ENCODE measurements at places on chromosomes 7 and 10.

DNA sequence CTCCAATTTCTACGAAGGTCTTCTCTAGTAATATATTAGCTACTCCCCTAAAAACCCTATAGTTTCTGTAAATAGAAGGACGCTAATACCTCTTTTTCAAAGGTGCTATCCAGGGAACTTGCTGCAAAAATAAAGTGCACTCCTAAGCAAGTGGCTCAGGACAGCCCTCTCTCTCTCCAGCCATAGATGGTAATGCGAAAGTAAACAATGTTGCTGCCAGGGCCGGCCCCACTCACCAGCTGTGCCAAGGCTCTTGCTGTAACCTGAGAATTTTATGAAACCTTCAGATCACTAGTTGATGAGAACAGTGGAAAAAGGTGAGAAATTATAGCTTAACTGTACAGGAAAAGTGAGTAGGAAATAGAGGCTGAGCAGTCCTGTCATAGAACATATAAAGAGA, 10.9 kb upstream of the TAS2R39 start:
- DNase-seq, result peak; percentile 36

DNA sequence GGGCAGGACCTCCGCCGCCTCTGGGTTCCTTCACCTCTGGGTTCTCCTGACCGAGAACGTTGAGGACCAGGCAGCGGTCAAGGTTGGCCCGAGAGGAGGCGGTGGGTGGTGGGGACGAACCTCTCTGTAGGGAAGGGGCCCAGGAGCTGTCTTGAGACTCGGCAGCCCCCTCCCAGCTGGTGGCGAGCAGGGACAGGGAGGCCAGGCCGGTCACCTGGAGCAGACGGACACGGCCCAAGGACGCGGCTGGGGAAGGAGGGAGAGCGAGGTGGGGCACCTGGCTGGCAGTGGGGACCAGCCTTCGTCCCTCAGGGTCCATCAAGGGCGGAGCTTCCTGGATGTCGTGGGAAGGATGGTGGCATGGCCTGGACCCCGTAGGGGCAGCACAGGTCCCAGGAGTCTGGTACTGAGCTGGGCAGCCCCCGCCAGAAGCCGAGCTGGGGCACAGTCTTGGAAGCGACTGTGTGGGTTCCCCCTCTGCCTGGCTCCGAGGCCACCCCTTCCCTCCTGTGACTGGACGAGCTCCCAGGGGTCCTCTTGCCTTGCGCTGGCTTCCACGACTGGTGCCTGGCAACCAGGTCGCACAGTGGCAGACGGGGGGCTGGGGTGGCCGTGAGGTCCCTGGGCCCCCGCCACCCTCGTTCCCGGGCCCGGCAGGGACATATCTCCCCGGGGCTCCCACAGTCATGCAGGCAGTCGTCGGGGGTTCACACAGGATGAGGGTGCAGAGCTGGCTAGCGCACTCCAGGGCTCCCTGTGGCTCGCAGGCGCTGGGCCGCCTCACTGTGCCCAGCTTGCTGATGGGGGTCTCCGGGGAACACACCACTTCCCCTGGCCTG, 89.9 kb downstream of the DNAJB6 start:
- no peak for DNase-seq

GRCh38 chr10:118047157-118047719, 497 bp upstream of the RAB11FIP2 start:
- DNase-seq, result no peak

GRCh38 chr10:2145926-2146478, 408.7 kb upstream of the ADARB2 start:
- no peak for DNase-seq

DNA sequence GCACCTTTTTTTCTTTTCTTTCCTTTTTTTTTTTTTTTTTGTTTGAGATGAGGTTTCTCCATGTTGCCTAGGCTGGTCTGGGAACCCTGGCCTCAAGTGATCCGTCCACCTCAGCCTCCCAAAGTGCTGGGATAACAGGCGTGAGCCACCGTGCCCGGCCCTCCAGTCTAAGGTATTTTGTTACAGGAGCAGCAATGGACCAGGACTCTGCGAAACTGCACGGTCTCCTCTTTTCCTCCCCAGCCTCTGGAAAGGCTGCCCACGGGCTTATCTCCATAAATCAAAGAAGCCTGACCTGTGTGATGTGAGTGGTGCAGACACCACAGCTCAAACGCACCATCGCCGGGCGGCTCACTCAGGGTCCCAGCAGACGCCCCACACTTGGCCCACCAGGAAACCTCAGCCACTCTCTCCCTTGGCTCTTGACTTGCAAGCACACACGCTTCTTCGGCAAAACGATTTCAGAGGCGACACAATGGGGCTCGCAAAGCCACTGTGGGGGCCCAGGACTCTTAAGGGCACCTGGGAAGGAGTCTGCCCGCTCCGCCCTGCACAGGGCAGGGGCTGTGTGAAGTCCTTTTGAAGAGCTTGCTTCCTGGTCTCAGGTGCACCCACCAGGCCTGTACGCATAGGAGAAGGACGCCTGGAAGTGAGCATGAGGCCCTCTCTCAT, 20.6 kb downstream of the WDR86 start:
- peak; percentile 4 for DNase-seq

GRCh38 chr7:47833211-47833610, 115.1 kb downstream of the PKD1L1 start:
- DNase-seq, result no peak

- DNase-seq, result peak; percentile 79
Measured at GRCh38 chr10:24208661-24209431, at the start of gene KIAA1217. KIAA1217 (plus strand) TSS chr10:24209138; CDS start chr10:24209194, 56 bp downstream.

DNA sequence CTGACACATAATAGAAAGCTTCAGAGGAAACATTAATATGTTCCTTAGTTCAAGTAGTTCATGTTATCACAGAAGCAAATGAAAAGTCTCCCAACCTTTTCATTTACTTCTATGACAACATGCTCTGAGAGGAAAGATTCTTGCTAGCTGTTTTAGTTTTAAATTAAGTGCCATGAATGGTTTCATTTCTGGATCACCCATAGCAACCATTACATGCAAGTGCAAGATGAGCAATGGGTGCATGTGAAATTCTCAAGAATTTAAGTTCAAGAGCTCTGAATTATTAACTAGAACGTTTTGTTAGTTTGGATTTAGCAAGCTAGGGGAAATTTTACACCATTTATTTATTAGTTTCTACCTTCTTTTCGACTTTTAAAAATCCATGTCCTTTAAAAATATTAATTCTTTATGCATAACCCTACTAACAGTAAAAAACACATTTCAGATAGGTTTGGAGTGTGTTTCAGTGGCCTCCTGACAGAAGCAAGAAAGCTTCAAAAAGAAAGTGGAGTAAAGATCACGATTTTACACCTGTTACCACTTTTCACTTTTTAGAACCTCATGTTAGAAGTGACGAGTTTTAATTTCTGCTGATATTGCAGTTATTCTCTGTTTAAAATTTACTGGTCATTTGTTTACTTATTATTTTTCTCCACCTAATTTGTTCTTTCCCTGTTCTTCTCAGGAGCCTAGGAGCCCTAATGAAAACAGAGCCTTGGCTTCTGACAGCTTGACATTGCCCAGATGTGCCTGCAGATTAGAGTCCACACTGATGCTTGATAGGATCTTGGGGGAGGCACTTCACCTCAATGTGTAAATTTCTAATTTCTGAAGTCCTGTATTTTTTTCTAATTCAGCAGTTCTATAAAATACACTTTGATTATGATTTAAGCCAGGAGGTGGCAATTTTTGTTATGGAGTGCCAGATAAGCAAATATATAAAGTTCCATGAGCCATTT, 995.3 kb upstream of the PHF14 start:
- DNase-seq, result no peak

GRCh38 chr7:55423277-55423711, 58.2 kb downstream of the LANCL2 start:
- DNase-seq, result no peak

GRCh38 chr10:129942391-129942790, 21.7 kb downstream of the EBF3 start:
- DNase-seq, result peak; percentile 27

- DNase-seq, result no peak
Measured at GRCh38 chr10:112981553-112981952, 31.5 kb downstream of the TCF7L2 start.

- DNase-seq, result no peak
Measured at GRCh38 chr10:58178811-58179210, 88.9 kb downstream of the IPMK start.

DNA sequence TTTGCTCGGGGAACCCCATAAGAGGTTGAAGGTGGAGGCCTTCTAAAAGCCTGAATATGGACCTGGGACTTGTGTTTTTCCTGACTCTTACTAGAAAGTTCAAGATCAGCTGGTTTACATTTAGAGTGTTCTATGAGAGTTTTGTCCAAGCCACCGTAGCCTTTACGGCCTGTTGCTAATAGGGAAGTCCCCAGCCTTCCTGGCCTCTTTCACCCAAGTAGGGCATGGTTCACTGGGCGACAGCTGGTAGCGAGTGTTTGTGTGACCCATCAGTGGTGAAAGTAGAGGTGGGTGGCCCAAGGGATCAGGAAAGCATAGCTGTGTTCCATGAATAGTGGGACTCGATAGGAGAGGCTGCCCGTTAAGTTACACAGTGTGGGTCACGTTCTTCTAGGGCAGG, 60.1 kb downstream of the RABGEF1 start:
- no peak for DNase-seq

DNA sequence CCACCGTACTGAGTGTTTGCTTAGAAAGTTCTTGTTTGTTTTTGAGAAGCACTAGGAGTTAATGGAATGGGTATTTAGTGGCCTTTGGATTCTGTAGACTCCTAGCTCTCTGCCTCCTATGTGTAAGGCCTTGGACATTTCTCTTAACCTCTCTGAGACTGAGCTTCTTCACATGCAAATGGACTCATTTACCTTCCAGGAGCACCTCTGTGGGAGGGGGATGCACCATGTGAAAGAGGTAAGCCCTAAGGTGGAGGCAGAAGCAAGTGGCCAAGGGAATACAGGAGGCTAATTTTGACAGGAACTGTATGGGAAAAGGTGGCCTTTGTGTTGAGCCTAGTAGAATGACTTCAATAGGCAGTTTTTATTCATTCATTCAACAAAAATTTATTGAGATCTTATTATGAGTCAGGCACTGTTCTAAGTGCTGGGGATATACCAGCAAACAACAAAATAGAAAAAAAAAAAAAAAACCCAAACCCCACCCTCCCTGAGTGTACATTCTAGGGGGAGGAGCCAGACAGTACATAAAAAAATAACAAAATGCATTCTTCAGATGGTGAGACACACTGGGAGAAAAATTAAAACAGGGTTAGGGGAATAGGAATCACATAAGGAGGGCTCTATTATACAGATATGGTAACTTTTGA, 9.2 kb upstream of the EPHA1 start:
- no peak for DNase-seq

DNA sequence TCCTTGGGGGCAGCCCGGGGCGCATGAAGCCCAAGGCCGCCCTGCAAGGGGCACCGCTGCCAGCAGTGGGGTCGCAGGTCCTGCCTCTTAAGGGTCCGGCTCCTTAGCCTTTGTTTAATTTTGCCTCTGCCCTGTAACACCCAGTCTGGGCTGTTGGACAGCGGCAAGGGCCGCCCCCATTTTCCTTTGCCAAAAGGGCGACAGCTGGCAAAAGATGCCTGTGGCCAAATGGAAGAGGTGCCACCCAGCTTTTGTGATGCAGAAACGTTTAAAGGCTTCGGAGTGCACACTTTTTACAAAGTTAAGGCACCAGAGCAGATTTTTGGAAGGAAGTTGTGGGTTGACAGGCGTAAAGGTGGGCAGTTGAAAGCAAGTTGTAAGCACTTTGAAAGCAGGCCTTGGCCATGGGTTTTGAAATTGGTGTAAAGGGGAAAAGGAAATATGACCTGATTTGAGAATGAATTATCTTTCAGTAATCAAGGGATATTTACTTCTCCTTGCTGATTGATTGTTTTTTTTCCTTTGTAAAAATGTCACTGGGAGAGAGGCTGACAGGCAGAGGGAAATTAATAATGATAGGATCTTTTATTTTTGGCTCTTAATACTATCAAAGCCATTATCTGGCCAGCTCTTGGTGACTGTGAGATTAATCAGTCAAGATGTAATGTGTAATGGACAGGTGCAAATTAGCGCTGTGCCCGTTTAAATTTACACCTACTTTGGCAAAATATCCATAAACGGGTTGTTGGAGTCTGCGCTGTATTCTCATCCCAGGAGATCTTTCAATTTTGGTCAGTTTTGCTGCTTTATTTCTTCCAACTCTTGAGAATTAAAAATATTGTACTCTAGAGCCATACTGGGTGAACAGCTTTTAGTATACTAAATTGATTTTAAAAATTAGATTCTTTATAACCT, 1.2 kb downstream of the CASD1 start:
- DNase-seq, result peak; percentile 75

- DNase-seq, result no peak
Measured at GRCh38 chr7:133746847-133747246, 380.3 kb upstream of the LRGUK start.

GRCh38 chr10:46297406-46298204, 10.8 kb downstream of the ANTXRL start:
- DNase-seq, result peak; percentile 10

DNA sequence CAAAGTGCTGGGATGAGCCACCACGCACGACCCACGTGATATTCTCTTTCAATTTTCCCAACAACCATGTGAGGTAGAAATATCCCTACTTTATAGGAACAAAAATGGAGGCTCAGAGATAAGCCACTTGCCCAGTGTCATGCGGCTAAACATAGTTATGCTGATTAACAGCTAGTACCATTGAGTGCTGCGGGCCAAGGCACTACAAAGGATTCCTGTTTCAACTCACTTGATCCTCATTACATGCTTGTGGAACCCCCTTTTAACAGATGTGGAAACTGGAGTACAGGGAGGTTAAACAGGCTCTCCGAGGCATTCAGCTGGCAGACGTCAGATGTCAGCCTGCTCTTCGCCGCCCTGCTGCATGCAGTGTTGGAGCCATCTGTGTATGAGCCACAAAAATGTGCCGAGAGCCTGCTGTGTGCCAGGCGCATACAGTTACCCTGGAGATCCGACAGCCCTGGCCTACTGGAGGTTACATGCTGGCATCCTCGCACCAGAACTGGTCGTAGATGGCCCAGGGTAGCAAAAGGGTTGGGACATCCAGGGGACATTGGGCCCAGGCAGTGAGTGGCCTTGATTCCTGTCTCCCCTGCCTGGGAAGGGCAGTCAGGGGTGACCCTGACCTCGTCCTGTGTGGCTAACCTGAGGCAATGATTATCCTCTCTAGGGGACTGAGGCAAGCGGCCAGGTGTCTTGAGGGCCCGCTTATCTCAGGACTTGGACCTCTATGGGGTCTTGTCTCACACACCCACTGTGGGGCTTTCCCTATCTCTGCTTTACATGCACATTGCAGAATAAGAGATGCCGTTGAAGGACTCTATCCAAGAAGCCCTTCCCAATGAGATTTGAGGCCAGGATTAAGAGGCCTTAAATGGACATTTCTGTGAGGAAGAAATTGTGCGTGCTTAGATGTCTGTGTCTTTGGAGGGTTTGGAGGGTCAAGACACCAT, 18.5 kb upstream of the SRGN start:
- DNase-seq, result no peak
